ENCODE measurements at places on chromosomes 11 and 22.

DNA sequence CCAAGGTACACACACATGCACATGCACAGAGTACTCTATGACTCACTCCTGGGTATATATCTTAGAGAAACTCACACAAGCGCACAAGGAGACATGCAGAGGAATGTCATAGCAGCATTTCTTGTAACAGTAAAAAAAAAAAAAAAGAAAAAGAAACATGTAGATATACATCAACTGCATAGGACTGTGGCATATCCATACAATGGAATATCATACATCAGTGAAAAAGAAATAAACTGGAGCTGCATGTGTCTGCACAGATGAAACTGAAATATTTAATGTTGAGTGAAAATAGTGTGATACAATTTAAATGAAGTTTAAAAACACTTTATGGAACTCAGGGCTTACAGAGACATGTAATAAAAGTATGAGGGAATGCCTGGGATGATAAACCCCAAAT is 46.4 kb downstream of the SYT13 start:
- DNase-seq = no peak

GRCh38 chr22:44917372-44918165 is 92.2 kb downstream of the PHF21B start:
- DNase-seq = no peak

DNA sequence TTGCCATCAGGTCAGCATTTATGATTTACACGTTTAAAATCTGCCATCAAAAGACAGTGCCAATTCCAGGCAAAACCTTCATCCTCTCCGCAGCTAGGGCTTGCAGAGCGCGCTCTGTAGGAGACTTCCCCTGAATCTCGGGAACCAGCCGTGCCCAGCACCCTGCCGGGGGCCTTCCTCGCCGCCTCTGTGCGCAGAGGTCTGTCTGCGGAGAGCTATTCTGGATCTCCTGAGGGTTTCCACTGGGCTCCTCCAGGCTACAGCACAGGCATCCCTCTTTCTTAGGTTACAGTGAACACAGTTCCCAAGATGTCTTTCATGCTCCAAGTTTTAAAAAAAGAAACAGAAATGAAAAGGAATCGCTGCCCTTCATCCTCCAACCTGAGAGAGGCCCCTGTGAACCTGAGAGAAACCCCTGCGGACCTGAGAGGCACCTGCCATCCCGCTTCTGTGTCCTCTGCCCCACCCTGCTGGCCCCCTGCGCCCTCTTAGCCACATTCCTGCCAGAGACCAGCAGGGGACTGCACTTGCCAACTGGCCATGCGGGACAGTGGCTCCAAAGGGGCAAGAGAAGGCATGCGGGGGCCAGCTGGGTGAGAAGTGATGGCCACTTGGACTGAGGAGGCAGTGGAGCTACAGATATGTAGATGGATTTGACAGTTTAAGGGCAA is 16.1 kb downstream of the TP53AIP1 start:
- no peak for DNase-seq

- DNase-seq = no peak
These were observed 1356.2 kb downstream of the TBC1D22A start for GRCh38 chr22:48118654-48119053.

DNA sequence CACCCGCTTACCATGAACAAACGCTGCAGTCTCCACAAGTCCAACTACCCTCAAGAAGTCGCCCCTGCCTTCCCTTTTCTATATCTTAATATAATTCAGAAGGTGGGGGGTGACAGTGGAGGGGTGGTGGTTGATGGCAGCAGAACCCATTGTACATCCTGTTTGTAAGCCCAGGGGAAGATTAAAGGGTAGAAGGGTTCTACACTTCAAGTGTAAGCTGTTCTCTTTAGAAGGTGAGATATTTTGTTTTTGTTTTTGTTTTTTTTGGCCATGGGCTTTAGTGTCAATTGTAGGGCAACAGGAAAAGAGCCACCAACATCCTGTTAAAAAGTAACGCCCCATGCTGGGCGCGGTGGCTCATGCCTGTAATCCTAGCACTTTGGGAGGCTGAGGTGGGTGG is 34.9 kb upstream of the RRAS2 start:
- DNase-seq = no peak

- no peak for DNase-seq
These were observed 47.5 kb upstream of the PICALM start for GRCh38 chr11:86116386-86116726.

Data from NCI-H2081 treated with DMSO at 0.1 percent for 48 hours (cell line).